ENCODE measurements at places on chromosomes 3 and 15.

DNA sequence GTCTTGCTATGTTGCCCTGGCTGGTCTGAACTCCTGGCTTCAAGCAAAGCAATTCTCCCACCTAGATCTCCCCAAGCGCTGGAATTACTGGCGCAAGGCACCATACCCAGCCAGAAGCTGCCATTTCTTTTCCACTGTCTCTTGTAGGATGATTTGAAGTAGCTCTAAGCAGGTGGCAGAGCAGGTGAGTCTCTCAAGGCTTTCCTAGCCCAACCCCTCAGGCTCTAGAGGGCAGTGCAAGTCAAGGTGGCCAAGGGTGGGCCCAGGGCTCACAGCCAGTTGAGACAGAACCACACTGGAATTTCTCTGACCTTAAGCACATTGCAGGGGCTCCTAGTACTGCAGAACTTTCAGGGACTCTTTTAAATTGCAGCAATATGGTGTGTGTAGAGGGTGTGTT, 15.6 kb upstream of the DAG1 start:
- no peak overlapping the region for H3K4me3 ChIP-seq
- H3K27me3 ChIP-seq = no peaks in the 10 kb centered on the region
- H3K36me3 ChIP-seq = no peaks in the 10 kb centered on the region
- no peaks in the 10 kb centered on the region for H3K4me1 ChIP-seq
- no peak overlapping the region for H3K27ac ChIP-seq

GRCh38 chr3:25849641-25850385, 59.9 kb downstream of the OXSM start:
- no peaks in the 10 kb centered on the region for H3K36me3 ChIP-seq
- H3K4me1 ChIP-seq = peaks cover 7% of the 10 kb centered on the region
- no peak for DNase-seq
- H3K27ac ChIP-seq = peak overlapping the region; percentile 2
- H3K27me3 ChIP-seq = peaks cover 5% of the 10 kb centered on the region

DNA sequence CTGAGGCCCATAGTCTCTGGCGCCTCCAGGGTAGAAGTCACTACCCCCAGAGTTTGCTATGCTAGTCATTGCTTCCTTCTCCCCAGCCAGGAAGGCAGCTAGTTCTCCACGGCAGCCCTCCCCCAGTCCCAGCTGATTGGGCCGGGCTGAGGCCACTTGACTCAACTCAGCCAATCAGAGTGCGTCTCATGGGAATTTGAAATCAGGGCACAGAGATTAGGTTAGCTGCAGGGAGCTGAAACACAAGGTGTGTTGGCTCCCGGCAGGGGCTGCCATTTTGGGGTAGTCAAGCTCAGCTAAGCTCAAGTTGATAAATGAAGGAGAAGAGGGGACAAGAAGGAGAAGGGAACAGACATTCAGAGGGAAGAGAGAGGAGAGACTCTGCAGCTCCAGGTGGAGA, 32.8 kb downstream of the LINGO1 start:
- no peak overlapping the region for H3K4me3 ChIP-seq
- no peaks in the 10 kb centered on the region for H3K36me3 ChIP-seq
- peak; percentile 27 for DNase-seq
- H3K4me1 ChIP-seq = peaks cover 4% of the 10 kb centered on the region
- peaks cover 3% of the 10 kb centered on the region for H3K27me3 ChIP-seq
- no peak overlapping the region for H3K27ac ChIP-seq

- H3K36me3 ChIP-seq = no peaks in the 10 kb centered on the region
- peaks cover 2% of the 10 kb centered on the region for H3K27me3 ChIP-seq
- H3K4me1 ChIP-seq = no peaks in the 10 kb centered on the region
- DNase-seq = no peak
- H3K4me3 ChIP-seq = no peak overlapping the region
- no peak overlapping the region for H3K27ac ChIP-seq
These were observed 261.0 kb downstream of the MFSD1 start for GRCh38 chr3:159062734-159063410.

GRCh38 chr3:58260733-58261132, 23.1 kb downstream of the ABHD6 start:
- peak; percentile 12 for DNase-seq
- peaks cover 9% of the 10 kb centered on the region for H3K36me3 ChIP-seq
- no peak overlapping the region for H3K27ac ChIP-seq

GRCh38 chr3:12907729-12908128, 66.4 kb upstream of the RPL32 start:
- no peaks in the 10 kb centered on the region for H3K27me3 ChIP-seq
- no peaks in the 10 kb centered on the region for H3K4me1 ChIP-seq
- no peak overlapping the region for H3K27ac ChIP-seq
- no peak for DNase-seq
- peaks cover 16% of the 10 kb centered on the region for H3K36me3 ChIP-seq

GRCh38 chr15:96320107-96320506, 10.4 kb upstream of the NR2F2 start:
- no peak for DNase-seq
- peaks cover 48% of the 10 kb centered on the region for H3K27me3 ChIP-seq
- H3K36me3 ChIP-seq = no peaks in the 10 kb centered on the region

GRCh38 chr3:55405436-55405835, 81.7 kb downstream of the WNT5A start:
- peak; percentile 39 for DNase-seq
- H3K36me3 ChIP-seq = no peaks in the 10 kb centered on the region
- H3K4me3 ChIP-seq = no peak overlapping the region
- H3K27ac ChIP-seq = no peak overlapping the region

GRCh38 chr15:90223441-90224165, 10.1 kb downstream of the CIB1 start:
- no peak for DNase-seq
- no peaks in the 10 kb centered on the region for H3K27me3 ChIP-seq
- H3K4me3 ChIP-seq = no peak overlapping the region
- H3K4me1 ChIP-seq = no peaks in the 10 kb centered on the region
- H3K36me3 ChIP-seq = peaks cover 7% of the 10 kb centered on the region

GRCh38 chr15:66785637-66786036, 83.6 kb downstream of the SMAD6 start:
- no peak overlapping the region for H3K27ac ChIP-seq
- no peak for DNase-seq
- no peak overlapping the region for H3K4me3 ChIP-seq
- no peaks in the 10 kb centered on the region for H3K27me3 ChIP-seq

- DNase-seq = no peak
- H3K27ac ChIP-seq = no peak overlapping the region
- H3K36me3 ChIP-seq = no peaks in the 10 kb centered on the region
- H3K4me3 ChIP-seq = no peak overlapping the region
- peaks cover 9% of the 10 kb centered on the region for H3K27me3 ChIP-seq
These were observed 93.4 kb upstream of the NR2E3 start for GRCh38 chr15:71716990-71717389.

DNA sequence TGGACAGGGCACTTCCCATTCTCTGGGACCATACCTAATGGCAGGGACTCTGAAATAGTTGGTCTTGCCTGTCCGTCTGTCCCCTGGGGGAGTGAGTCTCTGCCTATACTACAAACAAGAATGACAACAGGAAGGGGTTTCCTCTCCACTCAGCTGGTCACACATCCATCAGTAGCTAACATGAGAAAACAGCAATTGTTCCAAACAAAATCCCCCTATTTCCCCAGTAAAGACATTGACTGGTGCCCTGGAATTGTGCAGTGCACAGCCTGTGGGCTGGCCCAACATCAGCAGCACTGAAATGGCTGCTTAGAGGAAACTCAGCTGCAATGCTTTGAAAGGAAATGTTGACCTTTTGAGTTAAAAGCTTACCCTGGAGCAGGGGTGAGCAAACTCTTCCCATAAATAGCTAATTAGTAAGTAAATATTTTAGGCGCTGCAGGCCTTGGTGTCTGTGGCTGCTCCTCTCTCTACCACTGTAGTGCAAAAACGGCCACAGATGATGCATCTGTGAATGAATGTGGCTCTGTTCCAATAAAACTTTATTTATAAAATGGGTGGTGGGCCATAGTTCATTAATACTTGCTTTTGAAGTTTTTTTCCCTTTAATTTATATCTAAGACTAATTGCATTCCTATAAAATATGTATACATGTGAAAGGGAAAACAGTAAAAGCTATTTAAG, 174.3 kb downstream of the KLF13 start:
- no peak overlapping the region for H3K4me3 ChIP-seq
- no peaks in the 10 kb centered on the region for H3K4me1 ChIP-seq
- H3K27me3 ChIP-seq = no peaks in the 10 kb centered on the region
- DNase-seq = no peak

DNA sequence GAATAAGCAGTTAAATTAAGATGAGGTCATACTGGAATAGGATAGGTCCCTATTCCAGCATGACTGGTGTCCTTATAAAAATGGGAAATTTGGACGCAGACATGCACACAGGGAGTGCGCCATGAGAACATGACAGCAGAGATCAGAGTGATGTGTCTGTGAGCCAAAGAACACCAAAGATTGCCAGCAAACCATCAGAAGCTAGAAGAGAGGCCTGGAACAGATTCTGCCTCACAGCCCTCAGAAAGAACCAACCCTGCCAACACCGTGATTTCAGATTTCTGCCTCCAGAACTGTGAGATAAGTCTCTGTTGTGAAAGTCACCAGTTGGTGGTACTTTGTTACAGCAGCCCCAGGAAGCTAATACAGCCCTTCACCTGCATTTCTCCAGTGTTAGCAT, 34.7 kb downstream of the EPHB1 start:
- peaks cover 3% of the 10 kb centered on the region for H3K27me3 ChIP-seq
- no peak overlapping the region for H3K4me3 ChIP-seq
- no peaks in the 10 kb centered on the region for H3K4me1 ChIP-seq
- no peaks in the 10 kb centered on the region for H3K36me3 ChIP-seq
- no peak overlapping the region for H3K27ac ChIP-seq
- no peak for DNase-seq

- no peak for DNase-seq
- no peaks in the 10 kb centered on the region for H3K4me1 ChIP-seq
- no peaks in the 10 kb centered on the region for H3K36me3 ChIP-seq
- H3K27me3 ChIP-seq = no peaks in the 10 kb centered on the region
- no peak overlapping the region for H3K27ac ChIP-seq
These were observed 420.6 kb downstream of the TBL1XR1 start for GRCh38 chr3:176776622-176777175.

GRCh38 chr3:12557473-12558100, 700 bp downstream of the MKRN2 start:
- H3K36me3 ChIP-seq = no peaks in the 10 kb centered on the region
- H3K27ac ChIP-seq = peak overlapping the region; percentile 92
- no peak for DNase-seq
- peak overlapping the region; percentile 87 for H3K4me3 ChIP-seq

- no peaks in the 10 kb centered on the region for H3K27me3 ChIP-seq
- DNase-seq = no peak
- H3K4me3 ChIP-seq = peak overlapping the region; percentile 96
- H3K4me1 ChIP-seq = peaks cover 49% of the 10 kb centered on the region
These were observed 612 bp downstream of the UBA5 start for GRCh38 chr3:132660811-132661070.

- H3K4me3 ChIP-seq = no peak overlapping the region
- no peaks in the 10 kb centered on the region for H3K36me3 ChIP-seq
- DNase-seq = no peak
- H3K27me3 ChIP-seq = peaks cover 72% of the 10 kb centered on the region
- H3K27ac ChIP-seq = no peak overlapping the region
- H3K4me1 ChIP-seq = peaks cover 17% of the 10 kb centered on the region
These were observed 12.4 kb upstream of the SOX2 start for GRCh38 chr3:181699171-181699903.

GRCh38 chr3:56864090-56864489, 62.3 kb upstream of the ARHGEF3 start:
- DNase-seq = peak; percentile 76
- H3K27me3 ChIP-seq = no peaks in the 10 kb centered on the region
- peaks cover 7% of the 10 kb centered on the region for H3K36me3 ChIP-seq

DNA sequence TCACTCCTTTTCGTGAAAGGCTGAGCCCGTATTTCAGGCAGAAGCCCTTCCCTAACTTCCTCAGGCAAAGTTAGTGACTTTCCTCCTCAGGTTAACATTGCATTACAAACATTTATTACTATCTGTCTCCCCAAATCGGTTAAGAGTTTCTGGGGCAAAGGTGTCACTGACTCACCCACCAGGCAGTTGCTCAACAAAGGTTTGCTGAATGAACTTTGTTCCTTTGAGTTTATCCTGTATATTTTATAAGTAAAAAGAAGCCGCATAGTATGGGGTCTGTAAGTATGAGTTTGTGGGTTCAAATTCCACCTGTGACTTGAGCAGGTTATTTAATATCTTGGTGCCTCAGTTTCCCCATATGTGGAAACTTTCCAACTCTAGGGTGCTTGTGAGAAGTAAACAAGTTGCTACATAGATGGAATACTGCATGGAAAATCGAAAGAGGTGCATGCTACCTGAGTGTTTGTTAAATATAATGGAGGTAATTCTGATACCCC, 177.7 kb downstream of the THRB start:
- H3K27me3 ChIP-seq = peaks cover 5% of the 10 kb centered on the region
- no peaks in the 10 kb centered on the region for H3K4me1 ChIP-seq
- DNase-seq = no peak
- no peak overlapping the region for H3K4me3 ChIP-seq
- H3K36me3 ChIP-seq = no peaks in the 10 kb centered on the region

DNA sequence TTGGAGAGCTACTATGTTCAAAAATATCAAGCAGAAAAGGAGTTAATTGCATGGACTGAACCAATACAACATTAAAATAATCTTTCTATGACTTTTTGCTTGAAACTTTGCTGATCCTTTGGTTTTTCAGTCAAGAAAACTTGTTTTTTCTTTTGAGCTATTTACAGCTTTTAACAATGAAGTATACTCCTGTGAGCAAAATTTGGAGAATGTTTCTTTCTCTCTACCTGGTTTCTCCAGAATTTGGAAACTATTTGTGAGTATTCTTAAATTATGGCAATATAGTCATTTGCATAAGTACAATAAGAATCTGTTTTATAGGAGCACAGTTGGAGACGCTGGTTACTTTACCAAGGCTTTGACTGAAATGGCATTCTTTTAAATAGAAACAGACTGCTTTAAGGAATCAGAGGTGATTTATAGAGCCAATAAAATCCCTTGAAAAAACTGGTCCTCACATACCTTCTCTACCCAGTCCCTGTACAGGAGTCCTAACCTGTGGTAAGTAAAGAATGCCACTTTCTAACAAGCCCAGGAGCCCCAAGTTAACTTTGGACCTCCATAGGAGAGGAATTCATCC, 127.4 kb downstream of the PLCH1 start:
- no peak overlapping the region for H3K27ac ChIP-seq
- no peaks in the 10 kb centered on the region for H3K4me1 ChIP-seq
- H3K36me3 ChIP-seq = no peaks in the 10 kb centered on the region
- no peak for DNase-seq
- H3K27me3 ChIP-seq = peaks cover 6% of the 10 kb centered on the region

Measured in activated CD4-positive, alpha-beta T cell treated with anti-CD3 and anti-CD28 coated beads for 36 hours (primary cell).